Activated CD4-positive, alpha-beta T cell treated with anti-CD3 and anti-CD28 coated beads for 24 hours (primary cell): ENCODE measurements at places on chromosomes 16 and 17.

GRCh38 chr17:32302037-32302436 lies 36.4 kb downstream of the RHBDL3 start:
- no peak for DNase-seq

DNA sequence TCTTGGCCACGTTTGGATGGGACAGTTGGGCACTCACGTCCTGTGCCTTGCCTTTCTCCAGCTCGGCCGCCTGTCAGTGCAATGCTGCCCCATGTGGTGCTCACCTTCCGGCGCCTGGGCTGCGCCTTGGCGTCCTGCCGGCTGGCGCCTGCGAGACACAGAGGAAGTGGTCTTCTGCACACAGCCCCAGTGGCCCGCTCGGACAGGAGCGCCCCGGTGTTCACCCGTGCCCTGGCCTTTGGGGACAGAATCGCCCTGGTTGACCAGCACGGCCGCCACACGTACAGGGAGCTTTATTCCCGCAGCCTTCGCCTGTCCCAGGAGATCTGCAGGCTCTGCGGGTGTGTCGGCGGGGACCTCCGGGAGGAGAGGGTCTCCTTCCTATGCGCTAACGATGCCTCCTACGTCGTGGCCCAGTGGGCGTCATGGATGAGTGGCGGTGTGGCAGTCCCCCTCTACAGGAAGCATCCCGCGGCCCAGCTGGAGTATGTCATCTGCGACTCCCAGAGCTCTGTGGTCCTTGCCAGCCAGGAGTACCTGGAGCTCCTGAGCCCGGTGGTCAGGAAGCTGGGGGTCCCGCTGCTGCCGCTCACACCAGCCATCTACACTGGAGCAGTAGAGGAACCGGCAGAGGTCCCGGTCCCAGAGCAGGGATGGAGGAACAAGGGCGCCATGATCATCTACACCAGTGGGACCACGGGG lies 7.1 kb downstream of the ACSF3 start:
- DNase-seq = no peak

- peak; percentile 46 for DNase-seq
These were observed 24.0 kb upstream of the VPS4A start for GRCh38 chr16:69286941-69287713.

DNA sequence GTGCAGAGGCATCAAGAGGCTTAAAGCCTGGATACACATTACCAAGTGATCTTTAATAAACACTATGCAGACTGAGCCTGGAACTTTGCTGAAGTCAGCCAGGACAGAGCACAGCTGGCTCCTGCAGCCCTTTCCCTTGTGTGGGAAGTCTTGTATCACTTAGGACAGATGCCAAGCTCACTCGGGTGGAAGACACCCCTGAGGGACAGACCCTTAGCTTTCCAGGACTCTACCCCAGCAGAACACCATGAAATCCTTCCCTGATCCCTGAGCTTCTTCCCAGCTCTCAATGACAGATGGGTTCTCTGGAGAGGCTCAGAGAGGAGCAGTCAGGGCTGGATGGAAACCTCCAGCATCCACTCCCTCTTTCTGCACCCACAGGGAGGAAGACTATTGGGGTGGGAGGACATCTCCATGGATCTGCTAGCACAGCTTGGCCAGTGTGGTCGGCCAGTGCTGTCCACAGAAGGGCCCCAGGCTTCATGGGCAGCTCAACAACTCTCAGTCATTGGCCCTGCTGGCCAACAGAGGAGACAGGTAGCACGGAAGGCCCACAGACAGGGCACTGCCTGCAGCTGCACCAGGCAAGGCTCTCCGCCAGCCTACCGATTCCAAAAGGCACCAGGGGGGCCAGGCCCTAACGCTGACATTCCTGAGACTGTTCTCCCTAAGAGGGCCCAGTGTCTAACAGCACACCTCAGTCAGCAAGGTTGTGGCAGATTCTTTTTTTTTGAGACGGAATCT lies 15.9 kb downstream of the RAB5C start:
- no peak for DNase-seq

DNA sequence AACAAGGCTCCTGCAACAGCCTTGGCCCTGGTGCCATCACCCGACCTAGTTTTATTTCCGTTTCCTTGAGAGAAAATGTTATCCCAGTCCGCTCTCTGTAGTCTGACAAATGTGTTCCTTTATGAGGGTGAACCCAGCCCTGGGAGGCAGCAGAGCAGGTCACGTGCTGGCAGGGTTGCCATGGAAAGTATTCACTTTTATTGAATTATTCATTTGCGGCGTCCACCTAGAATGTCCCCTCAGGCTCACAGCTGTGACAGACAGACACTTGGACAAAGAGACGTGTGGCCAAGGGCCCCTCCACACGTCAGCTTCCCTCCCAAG lies 90.0 kb downstream of the WSCD1 start:
- no peak for DNase-seq

DNA sequence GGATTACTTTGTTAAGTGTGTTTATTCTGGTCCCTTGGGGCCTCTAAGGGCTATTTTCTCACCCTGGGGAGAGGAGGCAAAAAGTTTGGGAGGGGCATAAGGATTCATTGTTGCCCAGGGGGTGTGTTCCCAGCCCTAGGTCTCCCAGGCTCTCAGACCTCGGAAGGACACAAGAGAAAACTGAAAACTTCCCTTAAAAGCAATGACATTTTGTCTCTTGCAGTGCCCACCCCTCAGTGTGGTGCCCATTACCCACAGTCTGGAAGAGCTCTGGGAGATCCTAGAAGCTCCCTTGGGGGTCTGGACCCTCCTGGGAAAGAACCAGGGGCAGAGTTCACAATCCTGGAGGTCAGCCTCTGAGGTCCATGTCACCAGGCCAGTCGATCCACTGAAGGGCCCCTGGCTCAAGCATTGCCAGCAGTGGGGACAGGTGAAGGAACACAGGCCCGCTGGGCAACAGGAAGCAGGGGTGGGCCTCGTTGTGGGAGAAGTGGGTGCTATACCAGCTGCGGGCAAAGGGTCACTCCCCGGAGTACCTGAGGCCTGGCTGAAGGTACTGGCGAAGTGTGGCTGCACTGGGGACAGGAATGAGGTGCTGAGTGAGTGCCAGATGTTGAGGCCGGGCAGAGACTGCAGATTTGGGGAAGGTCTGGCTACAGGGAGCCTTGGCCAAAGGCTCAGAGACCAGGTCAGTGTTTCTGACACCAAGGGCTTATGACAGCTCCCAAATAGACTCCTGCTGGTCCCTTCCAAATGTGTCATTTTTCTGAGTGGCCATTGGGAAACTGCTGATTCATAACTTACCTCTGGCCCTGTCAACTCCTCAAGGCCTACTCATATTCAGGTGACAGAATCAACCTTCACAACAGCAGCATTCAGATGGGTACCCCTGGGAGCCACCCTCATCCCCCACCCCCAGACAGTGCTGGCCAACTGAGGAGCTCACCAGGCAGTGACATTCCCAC lies 4.6 kb upstream of the ZNF747 start:
- DNase-seq = no peak

GRCh38 chr16:69382421-69382820 lies 3.4 kb downstream of the TERF2 start:
- DNase-seq = no peak

DNA sequence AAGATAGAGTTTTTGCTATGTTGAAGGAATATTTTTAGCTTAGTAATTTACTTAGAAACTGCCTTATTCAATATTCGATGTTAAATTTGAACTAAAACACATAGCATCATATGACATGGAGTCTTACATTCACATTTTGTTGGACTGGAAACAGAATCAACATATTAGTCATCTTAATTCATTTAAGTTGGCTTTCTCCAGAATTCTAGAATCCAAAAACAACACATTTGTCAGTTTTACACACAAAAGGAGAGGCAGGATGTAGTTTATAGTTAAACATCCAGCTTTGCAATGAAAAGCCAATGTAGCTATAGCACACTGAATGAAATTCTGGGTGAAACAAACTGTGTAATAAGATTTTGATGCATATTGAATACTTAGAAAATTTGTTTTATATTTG lies 43.3 kb downstream of the WWOX start:
- no peak for DNase-seq

GRCh38 chr16:24088767-24089166 lies 167.4 kb upstream of the CACNG3 start:
- no peak for DNase-seq

DNA sequence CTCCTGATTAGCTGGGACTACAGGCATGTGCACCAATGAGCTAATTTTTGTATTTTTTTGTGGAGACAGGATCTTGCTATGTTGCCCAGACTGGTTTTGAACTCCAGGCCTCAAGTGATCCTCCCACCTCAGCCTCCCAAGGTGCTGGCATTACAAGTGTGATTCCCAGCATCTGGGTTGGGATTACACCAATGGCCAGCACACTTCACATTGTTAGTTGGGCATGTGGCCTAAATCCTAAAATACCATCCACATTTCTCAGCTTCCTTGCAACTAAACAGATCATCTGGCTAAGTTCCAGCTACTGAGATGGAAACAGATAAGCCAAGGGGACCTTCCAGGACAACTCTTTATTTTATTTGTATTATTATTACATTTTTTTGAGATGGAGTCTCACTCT lies 9.9 kb downstream of the RABEP2 start:
- no peak for DNase-seq

DNA sequence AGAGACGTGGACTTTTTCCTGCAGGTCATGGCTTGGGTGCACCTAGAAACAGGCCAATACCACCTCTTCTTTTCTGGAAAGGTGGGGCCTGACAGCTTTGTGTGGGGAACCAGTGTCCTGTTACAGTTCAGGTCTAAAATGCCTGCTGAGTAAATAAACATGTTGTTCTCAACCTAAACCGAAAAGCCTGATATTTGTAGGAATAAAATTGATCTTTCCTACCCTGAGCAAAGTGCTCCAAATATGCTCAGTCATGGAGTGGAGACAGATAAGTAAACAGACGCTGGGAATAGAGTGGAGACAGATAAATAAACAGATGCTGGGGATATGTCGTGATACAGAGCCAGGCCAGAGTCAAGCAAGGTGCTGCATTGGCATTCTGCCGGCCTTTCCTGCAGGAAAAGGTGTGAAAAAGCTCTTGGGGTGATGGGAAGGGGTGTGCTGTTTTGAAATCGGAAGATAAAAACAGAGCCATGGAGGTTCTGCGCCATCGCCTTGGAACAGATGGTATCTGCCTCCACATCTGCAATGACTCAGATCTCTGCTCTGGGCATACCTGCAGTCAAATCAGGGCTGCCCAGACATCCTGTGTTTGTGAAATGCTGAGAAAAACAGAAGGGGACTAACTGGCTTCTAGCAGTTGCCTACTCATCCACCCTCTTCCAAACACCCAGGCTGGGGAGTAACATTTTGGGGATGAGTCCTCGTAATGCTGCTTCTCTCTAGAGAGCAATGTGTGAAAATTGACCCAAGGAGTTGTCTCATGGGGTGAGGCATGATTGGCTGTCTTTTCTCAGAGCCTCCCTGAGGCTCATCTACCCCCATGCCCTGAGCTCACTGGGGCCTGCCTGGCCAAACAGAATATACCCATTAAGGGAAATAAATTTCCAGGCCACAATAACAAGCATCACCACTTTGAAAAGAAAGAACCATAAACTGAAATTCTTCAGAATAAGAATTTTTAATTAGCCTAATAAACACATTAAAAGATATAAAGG lies 16.8 kb upstream of the TRPV2 start:
- DNase-seq = no peak
